ENCODE measurements at places on chromosomes 12 and 14. TPM values are rescaled to one million over a fixed set of nuclear protein-coding genes. Genes with fewer than 3 reads are reported as not detected.

DNA sequence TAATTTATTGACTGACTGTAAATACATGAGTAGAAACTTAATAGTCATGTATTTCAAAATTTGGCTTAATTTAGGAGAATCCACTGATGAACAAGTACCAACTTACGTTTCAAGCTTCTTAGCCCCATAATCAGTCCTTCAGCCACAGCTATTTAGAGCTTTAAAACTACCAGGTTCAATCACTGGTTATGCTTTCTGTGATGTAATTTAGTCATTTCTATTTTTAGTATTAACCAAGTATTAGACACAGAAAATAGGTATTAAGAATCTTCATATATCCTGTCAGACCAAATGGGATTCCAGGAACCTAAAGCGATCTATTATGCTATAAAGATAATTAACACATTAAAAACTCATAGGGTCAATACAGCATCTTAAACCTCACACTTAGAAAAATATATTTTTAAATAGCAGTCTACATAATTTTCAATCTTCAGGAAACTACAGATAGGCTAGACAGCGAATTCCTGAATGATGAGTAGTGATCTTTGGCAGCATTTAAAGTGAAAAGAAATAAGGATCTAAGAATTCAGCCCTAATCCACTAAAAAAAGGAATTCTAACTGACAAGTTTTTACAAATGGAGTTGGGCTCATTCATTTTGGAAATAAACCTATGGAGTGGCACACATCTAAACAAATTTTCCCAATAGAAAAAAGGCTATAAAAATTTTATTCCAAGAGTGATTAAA lies 51.5 kb downstream of the ZC3H14 start:
- no peaks in the 10 kb centered on the region for H3K27me3 ChIP-seq
- H3K27ac ChIP-seq, result no peak overlapping the region
- DNase-seq, result no peak
- H3K36me3 ChIP-seq, result peaks cover 41% of the 10 kb centered on the region
- H3K4me1 ChIP-seq, result peaks cover 8% of the 10 kb centered on the region

DNA sequence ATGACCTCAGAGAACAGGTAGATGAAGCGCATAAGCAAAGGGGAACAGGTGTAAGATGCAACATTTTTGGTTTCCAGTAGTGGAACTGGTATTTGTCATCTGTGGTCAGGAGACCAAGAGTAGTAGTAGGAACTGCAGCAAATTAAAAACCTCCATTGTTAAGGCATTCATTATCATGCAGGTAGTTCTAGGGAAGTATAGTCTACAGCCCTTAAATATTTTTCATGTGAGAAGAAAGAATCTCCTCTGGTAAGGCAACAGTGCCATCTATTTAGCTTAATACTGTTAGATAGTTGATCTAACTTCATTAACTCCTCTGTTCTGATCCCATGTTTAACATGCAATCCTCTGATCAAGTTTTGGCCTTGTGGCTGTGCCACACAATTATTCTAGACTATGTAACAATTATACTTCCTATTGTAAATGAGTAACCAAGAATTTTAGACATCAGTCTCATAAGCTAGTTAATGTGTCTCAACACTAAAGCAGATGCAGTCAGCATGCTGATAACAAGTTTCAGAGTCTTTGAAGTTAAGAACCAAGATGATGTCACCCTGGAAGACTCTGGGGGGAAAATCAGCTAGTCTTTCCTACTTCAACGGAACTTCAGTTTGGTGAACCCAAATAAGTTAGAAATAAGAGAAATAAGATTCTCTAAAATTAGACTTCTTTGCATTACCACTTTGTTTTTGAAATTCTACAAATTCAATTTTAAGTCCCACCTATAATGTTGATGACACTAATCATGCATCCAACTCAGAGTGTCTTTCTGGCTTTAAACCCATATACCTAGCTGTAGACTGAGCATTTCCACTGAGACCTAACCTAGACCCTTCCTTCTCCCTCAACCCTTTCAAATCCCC lies 70.9 kb downstream of the STXBP6 start:
- H3K27ac ChIP-seq, result no peak overlapping the region
- no peaks in the 10 kb centered on the region for H3K36me3 ChIP-seq
- H3K27me3 ChIP-seq, result peaks cover 4% of the 10 kb centered on the region

- H3K27ac ChIP-seq, result no peak overlapping the region
- no peak for DNase-seq
- peaks cover 25% of the 10 kb centered on the region for H3K27me3 ChIP-seq
Observed at GRCh38 chr12:4621511-4621910, 27.3 kb downstream of the AKAP3 start.

DNA sequence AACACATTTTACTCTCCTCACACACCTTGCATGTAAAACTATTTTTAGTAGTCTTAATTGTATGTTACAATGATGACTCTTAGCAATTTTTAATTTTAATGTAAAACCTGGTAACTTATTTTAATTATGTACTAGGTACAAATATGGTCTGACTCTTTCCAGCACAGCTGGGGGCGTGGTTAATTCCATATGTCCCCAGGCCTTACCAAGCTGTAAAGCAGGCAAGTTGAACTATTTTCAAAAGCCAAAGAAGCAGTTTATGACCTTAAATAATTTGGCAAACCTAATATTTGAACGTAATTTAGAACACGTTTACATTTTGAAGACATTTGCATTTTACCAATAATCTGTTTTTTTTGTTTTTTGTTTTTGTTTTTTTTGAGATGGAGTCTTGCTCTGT lies 9.3 kb upstream of the ACOT6 start:
- H3K4me1 ChIP-seq, result no peaks in the 10 kb centered on the region
- H3K4me3 ChIP-seq, result no peak overlapping the region
- no peak overlapping the region for H3K27ac ChIP-seq
- DNase-seq, result no peak

- H3K36me3 ChIP-seq, result no peaks in the 10 kb centered on the region
- H3K4me1 ChIP-seq, result no peaks in the 10 kb centered on the region
- H3K27ac ChIP-seq, result no peak overlapping the region
Observed at GRCh38 chr12:58105225-58106119, 164.1 kb downstream of the ATP23 start.

GRCh38 chr14:91417983-91418386 lies 365 bp upstream of the CCDC88C start:
- peak overlapping the region; percentile 85 for H3K27ac ChIP-seq
- peaks cover 41% of the 10 kb centered on the region for H3K4me1 ChIP-seq
- H3K4me3 ChIP-seq, result peak overlapping the region; percentile 37
- no peak for DNase-seq
- no peaks in the 10 kb centered on the region for H3K27me3 ChIP-seq

GRCh38 chr14:28773861-28774691 lies 7.5 kb downstream of the FOXG1 start:
- H3K27ac ChIP-seq, result no peak overlapping the region
- no peaks in the 10 kb centered on the region for H3K4me1 ChIP-seq
- no peak overlapping the region for H3K4me3 ChIP-seq

DNA sequence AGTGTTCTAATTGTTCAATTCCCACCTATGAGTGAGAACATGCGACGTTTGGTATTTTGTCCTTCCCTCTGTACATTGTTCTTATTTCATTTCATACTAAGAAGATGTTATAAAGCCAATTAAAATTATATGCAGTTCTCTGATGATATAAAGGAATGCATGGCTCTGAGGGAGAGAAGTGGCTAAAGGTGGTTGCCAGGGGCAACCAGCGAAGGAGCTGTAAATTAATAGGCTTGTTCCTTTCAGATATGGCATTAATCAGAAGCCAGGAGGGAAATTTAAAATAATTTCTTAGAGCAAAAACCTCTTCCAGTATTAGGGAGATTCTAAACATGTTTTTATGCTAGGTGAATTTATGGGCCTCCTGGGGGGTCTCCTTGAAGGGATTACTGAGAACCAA lies 227.8 kb downstream of the TMEM117 start:
- H3K4me1 ChIP-seq, result no peaks in the 10 kb centered on the region
- H3K27me3 ChIP-seq, result no peaks in the 10 kb centered on the region
- no peak overlapping the region for H3K4me3 ChIP-seq
- no peak overlapping the region for H3K27ac ChIP-seq

Gene RAB15
- 4.7 TPM for total RNA-seq

Gene AQP5
- not detected for total RNA-seq
